ENCODE measurements at places on chromosomes 2 and 18.

DNA sequence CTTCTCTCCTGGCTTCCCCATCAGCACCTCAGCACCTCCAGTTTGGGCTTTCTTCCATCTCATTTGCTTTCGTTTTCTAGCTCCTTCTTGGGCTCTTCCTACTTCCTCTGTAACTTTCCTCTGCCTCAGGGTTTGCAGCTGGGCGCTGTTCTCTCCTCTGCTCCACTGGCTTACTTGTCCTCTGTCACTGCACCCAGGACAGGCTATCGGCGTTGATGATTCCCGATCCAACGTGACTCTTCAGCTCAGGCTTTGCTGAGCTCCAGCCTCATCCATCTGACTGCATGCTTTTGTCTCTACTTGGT lies 362.4 kb downstream of the CYRIA start:
- no peak for DNase-seq

- DNase-seq = no peak
These were observed 28.8 kb downstream of the COLEC12 start for GRCh38 chr18:471716-472115.

GRCh38 chr2:67339234-67339885 lies 57.8 kb upstream of the ETAA1 start:
- DNase-seq = no peak

- peak; percentile 77 for DNase-seq
These were observed at the start of gene SCN3A for GRCh38 chr2:165203689-165204559. TSS of gene SCN3A (minus strand) at chr2:165204050. CDS start at chr2:165176394, 27,656 bp downstream.

GRCh38 chr18:46320297-46320696 lies 216.1 kb downstream of the HAUS1 start:
- no peak for DNase-seq

DNA sequence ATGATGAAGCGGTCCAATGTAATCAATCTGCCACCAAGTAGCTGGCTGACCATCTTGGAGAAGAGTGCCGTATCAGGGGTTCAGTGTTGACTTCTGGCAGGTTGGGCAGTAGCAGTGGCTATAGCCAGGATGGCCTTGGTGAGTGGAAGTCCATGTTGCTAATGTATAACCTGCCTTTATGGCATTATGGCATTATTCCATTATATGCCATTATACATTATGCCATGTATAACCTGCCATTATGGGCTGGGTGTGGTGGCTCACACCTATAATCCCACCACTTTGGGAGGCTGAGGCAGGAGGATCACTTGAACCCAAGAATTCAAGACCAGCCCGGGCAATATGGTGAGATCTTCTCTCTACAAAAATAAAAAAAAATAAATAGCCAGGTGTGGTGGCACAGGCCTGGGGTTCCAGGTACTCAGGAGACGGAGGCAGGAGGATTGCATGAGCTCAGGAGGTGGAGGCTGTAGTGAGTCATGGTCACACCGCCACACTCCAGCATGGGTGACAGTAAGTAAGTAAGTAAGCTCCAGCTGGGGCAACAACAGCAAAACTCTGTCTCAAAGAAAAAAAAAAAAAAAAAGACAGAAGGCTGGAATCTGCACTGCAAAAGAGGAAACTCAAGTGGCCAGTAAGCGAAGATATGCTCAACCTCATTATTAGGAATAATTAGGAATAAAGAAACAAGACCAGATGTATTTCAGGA lies 24.4 kb upstream of the EMILIN2 start:
- DNase-seq = no peak

- peak; percentile 61 for DNase-seq
These were observed 24.9 kb downstream of the ASAP2 start for GRCh38 chr2:9231291-9232165.

DNA sequence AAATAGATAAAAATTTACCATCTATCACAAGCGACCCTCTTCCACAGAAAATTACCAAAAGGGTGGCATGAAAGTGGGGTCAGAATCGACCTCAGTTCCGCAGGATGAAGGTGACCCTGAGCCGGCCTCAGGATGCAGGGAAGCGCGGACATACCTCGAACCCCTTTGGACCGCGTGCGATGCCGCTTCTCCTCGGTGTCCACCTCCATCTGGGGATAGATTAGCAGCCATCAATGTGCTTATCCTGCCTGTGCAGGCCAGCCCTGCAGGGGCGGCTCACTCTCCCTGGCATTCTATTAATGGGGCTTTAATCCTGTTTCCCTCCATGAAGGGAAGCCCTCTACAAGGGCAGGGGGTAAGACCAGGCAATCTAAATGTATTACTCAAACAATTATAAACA lies 235.3 kb upstream of the PXDN start:
- no peak for DNase-seq

DNA sequence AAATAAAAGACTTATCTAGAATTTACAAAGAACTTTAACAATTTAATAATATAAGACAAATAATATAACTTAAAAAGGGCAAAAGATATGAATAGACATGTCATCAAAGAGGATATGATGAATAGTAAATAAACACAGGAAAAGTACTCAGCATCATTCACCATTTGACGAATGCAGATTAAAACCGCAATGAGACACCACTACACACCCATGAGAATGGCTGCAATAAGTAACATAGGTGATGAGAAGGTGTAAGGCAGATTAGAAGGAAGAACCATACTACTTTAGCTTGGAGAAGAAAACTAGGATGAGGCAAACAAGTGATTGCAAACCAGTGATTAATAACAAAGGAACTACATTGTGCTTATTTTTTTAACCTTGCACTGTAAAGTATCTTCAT lies 152.0 kb downstream of the CYRIA start:
- DNase-seq = no peak

DNA sequence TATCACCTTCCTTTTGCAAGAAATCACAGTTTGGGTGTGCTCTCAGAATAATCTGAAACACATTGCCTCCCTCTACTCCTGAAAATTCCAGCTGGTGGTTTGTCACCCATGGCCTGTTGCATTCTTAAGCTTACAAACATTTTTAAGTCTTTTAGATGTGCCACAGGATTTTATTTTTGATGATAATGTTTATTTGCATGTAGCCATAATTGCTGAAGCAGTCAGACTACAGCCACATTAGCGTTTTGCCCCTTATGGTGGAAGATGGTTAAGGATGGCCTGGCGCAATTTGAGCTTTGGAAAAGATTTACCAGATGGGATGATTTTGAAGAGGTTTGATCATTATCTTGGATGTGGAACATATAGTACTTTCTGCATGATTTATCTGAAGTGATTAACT lies 439.5 kb downstream of the MEIS1 start:
- no peak for DNase-seq

DNA sequence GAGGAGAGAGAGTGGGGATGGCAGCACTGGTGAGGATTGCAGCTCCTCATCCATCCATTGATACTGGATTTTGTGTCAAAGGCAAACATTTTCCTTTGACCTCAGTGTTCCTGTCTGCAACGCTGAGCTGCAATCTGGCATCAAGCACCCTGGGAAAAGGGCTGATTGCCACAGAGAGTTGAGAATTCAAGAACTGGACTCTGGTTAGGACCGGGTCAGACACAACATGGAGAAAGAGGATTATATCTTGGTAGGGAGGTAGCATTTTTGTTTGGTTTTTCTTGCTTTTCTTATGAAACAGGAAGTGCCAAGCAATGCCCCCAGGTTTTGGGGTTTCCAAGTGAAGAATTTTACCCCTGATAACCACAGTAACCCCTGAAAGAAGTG lies 81.9 kb upstream of the PKDCC start:
- DNase-seq = no peak

- DNase-seq = peak; percentile 13
These were observed 695 bp downstream of the RBFA start for GRCh38 chr18:80034852-80035406.

DNA sequence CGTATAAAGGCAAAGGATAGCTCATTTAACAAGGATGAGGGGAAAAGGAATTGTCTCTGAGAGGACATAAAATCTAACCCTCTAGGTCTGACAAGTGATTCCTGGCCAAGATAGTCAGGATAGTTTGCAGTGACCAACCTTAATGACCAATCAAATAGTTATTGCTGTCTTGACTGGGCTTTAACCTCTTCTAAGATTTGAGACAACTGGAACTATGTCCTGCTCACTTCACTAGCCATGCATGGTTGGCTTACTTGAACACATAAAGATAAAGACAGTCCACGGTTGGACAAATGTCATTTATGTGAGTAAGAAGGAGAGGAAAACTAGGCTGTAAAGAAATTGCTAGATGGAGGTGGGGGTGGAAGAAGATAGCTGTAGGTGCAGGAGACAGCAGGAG lies 53.8 kb downstream of the SCN1A start:
- no peak for DNase-seq

DNA sequence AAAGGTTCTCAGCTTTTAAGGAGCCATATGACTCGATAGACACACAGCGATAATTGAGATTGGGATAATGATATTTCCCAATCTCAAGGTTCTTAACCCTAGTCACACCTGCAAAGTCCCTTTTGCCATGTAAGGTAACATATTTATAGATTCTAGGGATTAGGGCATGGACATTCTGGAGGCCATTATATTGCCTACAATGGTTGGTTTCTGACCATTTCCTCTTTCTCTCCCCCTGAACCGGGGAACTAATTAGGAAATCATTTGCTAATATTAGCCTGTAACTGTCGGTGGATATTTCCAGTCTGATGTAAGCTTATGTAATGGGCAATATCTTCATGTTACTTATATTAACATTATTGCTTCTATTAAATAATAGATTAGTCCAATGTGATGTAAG lies 40.8 kb upstream of the ARHGAP15 start:
- no peak for DNase-seq

DNA sequence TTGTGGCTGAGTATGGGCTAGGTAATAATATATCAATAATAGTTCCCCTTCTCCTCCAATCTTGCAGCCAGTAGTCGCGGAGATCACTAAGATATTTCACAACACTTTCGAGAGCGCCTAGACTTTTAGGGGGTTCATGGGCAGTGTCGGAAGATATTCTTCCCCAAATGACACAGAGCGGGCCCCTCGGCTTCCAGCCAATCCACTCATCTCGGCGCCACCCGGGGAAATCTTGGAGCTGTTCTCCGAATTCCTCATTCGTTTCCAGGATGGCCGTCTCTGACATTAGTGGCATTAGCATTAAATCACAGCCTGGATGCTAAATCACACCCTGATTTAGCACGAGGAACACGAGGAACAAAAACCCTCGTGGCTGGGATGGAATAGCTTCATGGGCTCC lies 437.7 kb downstream of the ZNF516 start:
- DNase-seq = no peak

- no peak for DNase-seq
These were observed 753 bp upstream of the HOXD3 start for GRCh38 chr2:176156301-176156806.

GRCh38 chr18:63298400-63299365 lies 20.9 kb downstream of the BCL2 start:
- no peak for DNase-seq

GRCh38 chr2:181738074-181738473 lies 57.8 kb upstream of the NEUROD1 start:
- no peak for DNase-seq

DNA sequence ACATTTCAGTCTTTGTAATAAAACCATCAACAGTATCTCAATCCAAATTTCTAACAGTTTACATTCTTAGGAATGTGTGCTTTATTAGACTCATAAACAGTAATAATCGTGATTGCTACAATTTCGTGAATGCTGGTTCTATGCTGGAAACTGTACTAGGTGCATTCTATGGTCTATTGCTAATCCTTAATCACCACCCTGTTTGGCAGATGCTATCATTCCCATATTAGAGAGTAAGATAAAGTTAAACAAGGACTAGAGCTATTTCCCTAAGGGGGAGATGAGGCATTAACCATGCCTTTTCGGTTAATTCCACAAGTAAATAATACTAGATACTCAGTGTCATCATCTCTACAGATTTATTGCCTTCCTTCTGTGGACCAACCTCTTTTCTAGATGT lies 244.0 kb downstream of the PAX3 start:
- no peak for DNase-seq

DNA sequence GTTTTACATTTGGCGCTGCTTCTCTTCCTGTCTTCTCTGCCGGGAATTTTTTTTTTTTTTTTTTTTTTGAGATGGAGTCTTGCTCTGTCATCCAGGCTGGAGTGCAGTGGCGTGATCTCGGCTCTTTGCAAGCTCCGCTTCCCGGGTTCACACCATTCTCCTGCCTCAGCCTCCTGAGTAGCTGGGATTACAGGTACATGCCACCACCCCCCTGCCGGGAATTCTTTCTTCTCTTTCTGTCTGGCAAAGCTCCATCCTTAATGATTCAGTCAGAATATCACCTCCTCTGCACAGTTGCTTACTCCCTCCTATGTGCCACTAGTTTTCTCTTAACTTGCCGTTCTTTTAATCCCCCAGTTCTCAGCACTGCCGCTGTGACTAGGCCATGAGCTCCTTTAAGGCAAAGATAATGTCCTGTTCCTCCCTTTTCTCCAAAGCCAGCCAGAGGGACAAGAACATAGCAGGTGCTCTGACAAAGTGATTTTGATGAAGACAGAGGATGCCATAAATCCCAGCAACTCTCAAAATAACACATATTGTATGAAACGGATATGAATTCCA lies 112.1 kb upstream of the LRATD1 start:
- no peak for DNase-seq

GRCh38 chr2:177708660-177709444 lies 316.3 kb downstream of the AGPS start:
- no peak for DNase-seq

GRCh38 chr2:119483896-119484718 lies 40.2 kb downstream of the SCTR start:
- no peak for DNase-seq

DNA sequence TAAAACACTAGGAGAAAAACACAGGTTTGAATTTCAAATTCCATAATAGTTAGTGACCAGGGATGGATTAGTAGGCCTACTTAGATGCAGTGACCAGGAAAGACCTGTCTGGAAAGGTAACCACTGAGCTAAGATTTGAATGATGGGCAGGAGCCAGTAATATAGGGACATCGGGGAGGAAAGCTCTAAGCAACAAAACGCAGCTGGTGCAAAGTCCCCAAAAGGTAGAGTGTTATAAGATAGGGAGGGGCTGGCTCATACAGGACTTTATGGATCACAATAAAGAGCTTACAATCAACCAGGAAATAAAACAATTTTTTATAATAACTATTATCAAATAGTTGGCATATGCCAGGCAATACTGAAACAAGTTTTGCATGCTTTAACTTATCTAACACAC lies 849.4 kb downstream of the LRRTM4 start:
- DNase-seq = no peak

DNA sequence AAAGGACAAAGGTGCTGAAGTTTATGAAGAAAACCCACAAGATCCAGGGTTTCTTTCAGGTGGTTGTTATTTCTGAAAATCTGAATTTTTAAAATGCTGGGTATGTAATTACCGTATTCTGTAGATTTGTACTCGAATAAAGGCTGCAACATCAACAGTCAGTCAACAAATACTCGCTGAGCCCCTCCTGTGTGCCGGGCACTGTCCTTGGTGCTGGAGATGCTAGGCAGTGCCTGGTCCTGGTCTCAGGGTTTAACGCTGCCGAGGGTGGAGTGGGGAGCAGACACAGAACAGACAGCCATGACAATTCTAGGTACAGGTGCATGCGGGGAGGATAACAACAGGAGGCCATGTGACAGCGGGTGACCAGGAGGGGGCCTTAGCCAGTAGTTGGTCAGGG lies 27.2 kb upstream of the PDIA6 start:
- no peak for DNase-seq

DNA sequence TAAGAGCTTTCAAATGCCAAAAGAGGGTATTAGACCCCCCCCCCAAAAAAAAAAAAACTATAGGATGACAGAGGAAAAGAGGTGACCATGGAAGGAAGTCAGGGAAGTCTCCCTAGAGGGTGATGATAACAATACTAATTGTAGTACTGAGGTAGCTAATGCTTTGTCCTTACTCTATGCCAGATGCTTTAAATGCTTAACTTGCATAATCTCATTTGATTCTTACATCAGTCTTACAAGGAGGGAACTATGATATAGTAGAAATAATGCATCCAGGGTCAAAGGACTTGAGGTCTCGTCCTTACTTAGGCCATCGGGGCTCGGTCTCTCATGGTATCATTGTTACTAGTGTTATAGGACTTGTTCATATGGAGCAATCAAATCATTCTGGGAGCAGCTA lies 9.1 kb downstream of the IDH1 start:
- DNase-seq = no peak

Data from cerebellar cortex (tissue), 1 donor.